Smooth muscle cell of the umbilical artery (primary cell): ENCODE measurements at places on chromosomes 1 and 21. TPM values are rescaled to one million over a fixed set of nuclear protein-coding genes. Genes with fewer than 3 reads are reported as not detected.

Gene MYOC
- total RNA-seq, result not detected in 2 replicates

Gene BTBD8
- 3.9 and 7.7 TPM in 2 replicates for total RNA-seq

Gene CD2
- total RNA-seq, result not detected in 2 replicates

Gene KCNE2
- total RNA-seq, result not detected in 2 replicates

Gene DYNLT4
- not detected in 2 replicates for total RNA-seq

Gene S100A3
- 0.59 and 1.4 TPM in 2 replicates for total RNA-seq

Gene HES4
- 6.2 and 7.9 TPM in 2 replicates for total RNA-seq

Gene HSD11B1
- total RNA-seq, result 1.2 and 41.6 TPM in 2 replicates

Gene DNAJC16
- 21.7 and 25.7 TPM in 2 replicates for total RNA-seq

Gene ST3GAL3
- total RNA-seq, result 17.8 and 22.1 TPM in 2 replicates

Gene A3GALT2
- not detected in 2 replicates for total RNA-seq

Gene CLDN19
- not detected in 2 replicates for total RNA-seq

Gene LEFTY1
- total RNA-seq, result not detected in 2 replicates

Gene WNT4
- 0.05 and 0.59 TPM in 2 replicates for total RNA-seq

Gene CCDC17
- total RNA-seq, result 0.30 and 0.78 TPM in 2 replicates

Gene SH2D1B
- not detected in 2 replicates for total RNA-seq

Gene IL12RB2
- not detected in 2 replicates for total RNA-seq

Gene MIA3
- total RNA-seq, result 68.3 and 71.5 TPM in 2 replicates

Gene GPR25
- total RNA-seq, result not detected in 2 replicates

Gene EDN2
- total RNA-seq, result not detected in 2 replicates

Gene UBE2U
- total RNA-seq, result not detected in 2 replicates

Gene OR2T33
- total RNA-seq, result not detected in 2 replicates

Gene LCA5L
- total RNA-seq, result 3.0 and 4.8 TPM in 2 replicates

Gene CENPF
- 5.6 and 40.5 TPM in 2 replicates for total RNA-seq

Gene SLC37A1
- 0.59 and 0.88 TPM in 2 replicates for total RNA-seq

Gene FTCD
- total RNA-seq, result 0.30 and 0.51 TPM in 2 replicates

Gene YARS1
- 148 and 158 TPM in 2 replicates for total RNA-seq

Gene SYT14
- total RNA-seq, result 0.28 and 0.89 TPM in 2 replicates

Gene CNKSR1
- 0.30 and 0.74 TPM in 2 replicates for total RNA-seq

Gene LIN28A
- total RNA-seq, result not detected in 2 replicates

Gene C1orf115
- 0.28 and 0.30 TPM in 2 replicates for total RNA-seq

Gene EFNA1
- total RNA-seq, result 0.37 TPM in 1 of 2 replicates, not detected in the other

Gene LAPTM5
- total RNA-seq, result 0.14 TPM in 1 of 2 replicates, not detected in the other

Gene OR2M3
- not detected in 2 replicates for total RNA-seq

Gene FAM72C
- total RNA-seq, result 0.42 TPM in 1 of 2 replicates, not detected in the other

Gene PMVK
- total RNA-seq, result 4.2 and 4.4 TPM in 2 replicates

Gene RIPK4
- total RNA-seq, result under 0.01 and 0.28 TPM in 2 replicates

Gene EPHA2
- total RNA-seq, result 60.0 and 152 TPM in 2 replicates

Gene CLIC6
- total RNA-seq, result not detected in 2 replicates
